Esophagus squamous epithelium (tissue), 5 donors: ENCODE measurements at places on chromosomes 7 and 10. TPM values are rescaled to one million over a fixed set of nuclear protein-coding genes. Genes with fewer than 3 reads are reported as not detected.
A peak's percentile ranks its signal among the peaks of the same experiment; 100 is the strongest.

GRCh38 chr7:40700653-40701421 is 566.0 kb downstream of the SUGCT start:
- H3K27ac ChIP-seq, result no peak overlapping the region
- no peaks in the 10 kb centered on the region for H3K4me1 ChIP-seq
- H3K27me3 ChIP-seq, result no peaks in the 10 kb centered on the region

GRCh38 chr10:69949770-69950169 is 102.9 kb upstream of the MACROH2A2 start:
- H3K36me3 ChIP-seq, result no peaks in the 10 kb centered on the region
- H3K27ac ChIP-seq, result no peak overlapping the region
- no peak for DNase-seq
- no peaks in the 10 kb centered on the region for H3K4me1 ChIP-seq
- no peaks in the 10 kb centered on the region for H3K27me3 ChIP-seq

GRCh38 chr10:119413471-119414080 is 128.9 kb downstream of the RGS10 start:
- no peak overlapping the region for H3K4me3 ChIP-seq
- H3K27ac ChIP-seq, result peak overlapping the region; percentile 86
- H3K27me3 ChIP-seq, result no peaks in the 10 kb centered on the region
- no peak for DNase-seq
- peaks cover 33% of the 10 kb centered on the region for H3K4me1 ChIP-seq
- H3K36me3 ChIP-seq, result no peaks in the 10 kb centered on the region

GRCh38 chr7:46864716-46865115 is 717.2 kb downstream of the TNS3 start:
- no peaks in the 10 kb centered on the region for H3K4me1 ChIP-seq
- DNase-seq, result no peak
- no peaks in the 10 kb centered on the region for H3K36me3 ChIP-seq
- H3K4me3 ChIP-seq, result no peak overlapping the region
- H3K27me3 ChIP-seq, result no peaks in the 10 kb centered on the region

DNA sequence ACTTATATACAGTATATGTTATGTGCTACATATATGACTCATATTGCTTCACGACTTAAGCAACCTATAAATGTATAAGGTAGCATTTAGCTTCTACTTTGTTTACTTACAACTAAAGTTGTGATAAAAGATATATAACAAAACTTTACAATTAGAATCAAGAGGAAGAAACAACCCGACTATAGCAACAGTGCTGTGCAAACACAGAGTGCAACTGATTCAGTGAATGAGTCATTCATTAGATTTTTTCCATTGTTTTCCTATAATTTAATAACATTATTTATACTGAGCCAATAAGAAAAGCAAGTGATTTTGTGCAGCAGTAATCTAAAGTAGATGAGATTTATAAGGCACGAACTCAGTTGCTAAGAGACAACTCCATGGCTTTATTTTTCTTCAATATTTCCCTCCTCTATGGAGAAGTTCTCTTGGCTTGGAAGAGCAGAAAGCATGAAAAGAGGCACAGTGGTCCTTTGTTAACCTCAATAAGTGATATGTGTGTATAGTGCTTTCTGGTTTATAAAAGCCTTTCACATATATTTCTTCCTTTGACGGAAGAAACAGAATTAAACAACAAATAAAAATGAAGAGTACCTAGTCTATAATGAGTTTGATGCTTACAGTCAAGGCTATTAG is 19.8 kb downstream of the CEP41 start:
- H3K4me3 ChIP-seq, result no peak overlapping the region
- H3K27me3 ChIP-seq, result no peaks in the 10 kb centered on the region
- no peak for DNase-seq

GRCh38 chr7:151491859-151492258 is 27.8 kb downstream of the RHEB start:
- H3K36me3 ChIP-seq, result peaks cover 5% of the 10 kb centered on the region
- H3K27ac ChIP-seq, result no peak overlapping the region
- H3K4me1 ChIP-seq, result peaks cover 28% of the 10 kb centered on the region
- DNase-seq, result no peak
- H3K27me3 ChIP-seq, result no peaks in the 10 kb centered on the region

DNA sequence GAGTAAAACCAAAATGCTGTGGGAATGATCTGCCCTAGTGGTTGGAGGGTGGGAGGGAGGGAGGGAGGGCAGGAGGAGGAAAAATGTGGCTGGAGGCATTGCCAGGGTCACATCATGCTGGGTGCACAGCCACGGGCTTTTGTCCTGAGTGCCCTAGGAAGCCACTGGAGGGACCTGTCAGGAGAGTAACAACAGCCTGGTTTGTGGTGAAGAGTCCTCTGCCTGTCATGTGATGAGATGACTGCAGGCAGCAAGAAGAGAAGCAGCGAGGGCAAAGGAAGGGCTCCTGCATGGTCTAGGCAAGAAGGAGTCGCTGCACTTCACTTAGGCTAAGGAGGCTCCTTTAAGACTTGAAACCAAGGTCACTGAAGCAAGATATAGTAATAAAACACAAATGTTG is 65.6 kb downstream of the PKD1L1 start:
- H3K36me3 ChIP-seq, result no peaks in the 10 kb centered on the region
- H3K4me3 ChIP-seq, result no peak overlapping the region
- H3K4me1 ChIP-seq, result no peaks in the 10 kb centered on the region
- no peak for DNase-seq

DNA sequence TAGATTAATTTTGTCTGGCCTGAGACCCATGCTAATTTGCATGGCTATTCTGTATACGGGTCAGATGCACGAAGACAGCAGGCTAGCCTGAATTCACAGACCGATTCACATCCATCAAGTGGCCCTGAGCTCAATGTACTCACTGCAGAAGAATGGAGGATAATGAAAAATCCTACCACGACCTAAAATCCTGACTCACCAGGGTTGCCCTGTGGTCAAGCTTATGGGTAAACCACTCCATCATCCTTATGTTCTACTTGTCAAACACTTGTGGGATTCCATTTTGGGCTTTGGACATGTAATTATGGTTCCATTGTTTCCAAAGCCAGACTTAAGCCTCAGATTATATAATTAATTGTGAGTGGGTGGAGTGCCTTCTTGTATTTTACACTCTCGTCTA is 110.4 kb upstream of the ZNF438 start:
- no peak for DNase-seq
- H3K27ac ChIP-seq, result no peak overlapping the region
- H3K36me3 ChIP-seq, result no peaks in the 10 kb centered on the region
- H3K4me3 ChIP-seq, result no peak overlapping the region
- no peaks in the 10 kb centered on the region for H3K27me3 ChIP-seq

TSPAN33 gene
- total RNA-seq, result 3.8 TPM

PRKCQ gene
- 2.7 TPM for total RNA-seq

LRRD1 gene
- total RNA-seq, result not detected

ENTPD1 gene
- 34.5 TPM for total RNA-seq

TMEM60 gene
- 11.1 TPM for total RNA-seq
